ENCODE measurements at places on chromosomes 2 and 18.

DNA sequence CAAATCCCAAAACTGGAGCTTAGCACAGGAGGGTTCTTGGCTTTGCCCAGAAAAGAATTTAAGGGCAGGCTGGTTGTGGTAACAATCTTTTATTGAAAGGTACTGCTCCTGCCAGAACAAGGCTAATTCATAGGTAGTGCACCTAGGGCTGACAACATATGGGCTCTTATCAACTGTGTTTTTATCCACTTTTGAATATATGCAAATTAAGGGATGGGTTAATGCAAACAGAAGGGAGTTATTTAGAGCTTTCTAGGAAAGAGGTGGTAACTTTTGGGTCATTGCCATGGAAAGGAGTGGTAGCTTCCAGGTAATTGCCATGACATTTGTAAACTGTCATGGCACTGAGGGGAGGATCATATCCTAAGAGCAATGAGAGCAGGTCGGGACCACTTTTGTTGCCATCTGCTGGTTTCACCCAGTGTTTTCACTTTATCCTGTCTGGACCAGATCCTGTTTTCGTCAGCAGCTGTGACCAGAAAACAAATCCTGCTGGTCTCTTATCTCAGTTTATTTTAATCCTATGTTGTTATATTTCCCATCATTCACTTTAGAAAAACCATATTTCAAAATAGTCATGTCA lies 981 bp downstream of the C2orf66 start:
- no peak for DNase-seq

- no peak for DNase-seq
Observed at GRCh38 chr18:45567123-45567522, 48.2 kb upstream of the SLC14A2 start.

- DNase-seq: no peak
Observed at GRCh38 chr2:98822301-98823164, 91.6 kb upstream of the MGAT4A start.

- no peak for DNase-seq
Observed at GRCh38 chr2:154097833-154098398, 226.2 kb downstream of the GALNT13 start.
